ENCODE measurements at places on chromosomes 2 and 18.

DNA sequence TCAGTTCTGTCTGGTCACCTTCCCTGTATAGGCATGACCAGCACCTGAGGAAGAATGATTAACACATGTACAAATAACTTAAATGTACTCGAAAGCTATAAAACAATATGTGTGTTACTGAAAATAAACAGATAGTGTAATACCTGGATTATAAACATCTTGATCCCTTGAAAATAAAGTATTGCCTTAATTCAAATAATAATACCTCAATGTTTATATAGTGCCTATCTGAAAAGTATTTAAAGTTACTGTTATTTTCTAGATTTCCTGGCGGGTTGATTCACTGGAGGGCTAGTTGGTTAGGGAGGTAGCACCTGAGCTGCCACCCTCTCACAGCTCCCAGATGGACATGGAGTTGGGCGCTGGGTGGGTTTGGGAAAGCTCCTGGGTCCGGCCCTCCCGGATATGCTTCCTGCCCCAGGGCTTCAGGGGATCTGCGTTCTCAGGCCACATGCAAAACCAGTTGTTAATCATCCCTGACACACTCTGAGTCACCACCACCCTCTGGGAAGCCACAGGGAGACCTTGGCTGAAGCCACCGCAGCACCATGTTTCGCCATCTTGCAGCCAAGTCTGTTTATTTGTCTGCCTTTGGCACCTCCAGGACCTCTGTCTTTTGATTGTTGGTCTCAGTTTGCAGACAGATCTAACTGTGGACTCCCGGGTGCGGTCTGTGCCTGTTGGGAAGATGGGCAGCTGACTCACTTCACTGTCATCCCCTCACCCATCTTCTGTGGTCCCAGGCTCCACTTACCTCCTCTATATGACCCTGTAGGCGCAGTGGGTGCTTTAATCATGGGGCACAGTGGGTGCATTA is 35.3 kb downstream of the RAB31 start:
- no peak for DNase-seq

- DNase-seq, result no peak
Measured at GRCh38 chr2:14994721-14995120, 362.2 kb downstream of the LRATD1 start.

GRCh38 chr2:237455764-237456163 is 31.3 kb upstream of the MLPH start:
- DNase-seq, result no peak

DNA sequence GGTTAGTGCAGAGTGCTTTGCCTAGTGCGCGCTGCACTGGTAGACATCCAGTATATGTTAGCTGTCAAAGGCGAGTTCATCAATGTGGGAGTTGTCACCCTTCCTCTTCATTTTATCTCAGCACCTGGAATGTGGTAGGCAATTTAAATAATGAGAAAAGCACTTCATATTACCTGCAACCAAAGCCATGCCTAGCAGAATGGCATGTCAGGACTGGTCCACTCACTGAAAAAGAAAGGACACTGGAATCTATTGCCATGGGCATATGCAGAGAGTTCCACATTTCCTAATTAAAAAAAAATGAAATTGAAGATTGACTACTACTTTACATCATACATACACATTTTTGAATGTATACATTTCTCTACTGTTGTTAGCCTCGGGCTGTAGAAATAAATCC is 139.6 kb downstream of the PAX3 start:
- no peak for DNase-seq

DNA sequence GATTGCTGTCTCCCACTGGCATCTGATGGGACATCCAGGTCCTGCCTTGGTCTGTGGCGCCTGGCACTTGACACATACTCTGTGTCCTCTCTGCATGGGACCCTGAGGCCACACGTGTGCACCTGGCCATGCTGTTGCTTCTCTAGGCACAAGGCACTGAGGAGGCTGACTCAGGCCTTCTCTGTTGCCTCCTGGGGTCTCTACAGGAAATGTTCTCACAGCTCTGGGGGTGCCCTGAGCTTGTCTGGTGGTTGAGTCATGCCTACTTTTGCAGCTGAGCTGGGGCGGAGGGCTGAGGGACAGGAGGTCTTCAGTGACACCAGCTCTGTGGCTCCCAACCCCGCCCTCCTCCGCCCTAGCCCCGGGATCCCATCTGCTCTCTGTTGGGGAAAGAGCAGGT is 207.0 kb upstream of the HS6ST1 start:
- no peak for DNase-seq

GRCh38 chr2:28633204-28633603 is 118.4 kb upstream of the PPP1CB start:
- DNase-seq, result no peak

DNA sequence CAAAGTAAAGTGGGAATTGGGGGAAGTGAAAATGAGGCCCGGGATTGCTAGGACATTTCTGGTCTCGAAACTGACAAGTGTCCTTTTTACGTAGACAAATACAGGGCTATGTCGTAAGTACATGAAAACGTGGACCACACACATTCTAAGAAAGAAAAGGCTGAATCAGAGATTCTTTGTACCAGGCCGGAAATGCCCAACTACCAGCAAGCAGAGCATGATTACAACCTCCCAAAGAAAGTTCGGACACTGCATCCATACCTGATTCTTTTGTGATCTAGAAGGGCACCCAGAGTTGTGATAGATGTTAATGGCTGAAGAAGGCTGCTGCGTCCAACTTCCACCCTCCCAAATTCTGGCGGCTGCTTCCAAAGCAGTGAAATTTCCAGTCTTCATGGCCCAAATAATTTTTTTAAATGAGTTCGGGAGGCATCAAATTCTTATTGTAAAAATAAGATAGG is 1.7 kb downstream of the RBMS1 start:
- no peak for DNase-seq

DNA sequence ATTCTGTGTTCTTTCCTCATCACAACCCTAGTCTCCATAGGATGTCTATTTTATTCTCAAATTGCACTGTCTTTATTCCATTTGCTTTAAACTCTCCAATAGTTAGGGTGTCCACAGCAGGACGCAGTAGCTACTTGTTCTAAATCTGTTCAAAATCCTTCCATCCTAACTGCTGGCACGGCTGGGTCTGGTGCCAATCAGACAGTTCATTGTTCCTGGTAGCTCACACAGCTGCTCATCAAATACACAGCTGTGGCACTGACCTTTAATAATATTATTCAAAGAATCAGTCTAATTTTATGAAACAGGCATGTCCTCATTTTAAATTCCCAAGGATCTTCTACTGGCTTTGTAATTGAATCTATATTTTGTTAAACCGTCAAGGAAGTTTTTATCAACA is 59.7 kb upstream of the TMEFF2 start:
- no peak for DNase-seq

GRCh38 chr2:60840880-60841279 is 40.5 kb upstream of the REL start:
- no peak for DNase-seq

DNA sequence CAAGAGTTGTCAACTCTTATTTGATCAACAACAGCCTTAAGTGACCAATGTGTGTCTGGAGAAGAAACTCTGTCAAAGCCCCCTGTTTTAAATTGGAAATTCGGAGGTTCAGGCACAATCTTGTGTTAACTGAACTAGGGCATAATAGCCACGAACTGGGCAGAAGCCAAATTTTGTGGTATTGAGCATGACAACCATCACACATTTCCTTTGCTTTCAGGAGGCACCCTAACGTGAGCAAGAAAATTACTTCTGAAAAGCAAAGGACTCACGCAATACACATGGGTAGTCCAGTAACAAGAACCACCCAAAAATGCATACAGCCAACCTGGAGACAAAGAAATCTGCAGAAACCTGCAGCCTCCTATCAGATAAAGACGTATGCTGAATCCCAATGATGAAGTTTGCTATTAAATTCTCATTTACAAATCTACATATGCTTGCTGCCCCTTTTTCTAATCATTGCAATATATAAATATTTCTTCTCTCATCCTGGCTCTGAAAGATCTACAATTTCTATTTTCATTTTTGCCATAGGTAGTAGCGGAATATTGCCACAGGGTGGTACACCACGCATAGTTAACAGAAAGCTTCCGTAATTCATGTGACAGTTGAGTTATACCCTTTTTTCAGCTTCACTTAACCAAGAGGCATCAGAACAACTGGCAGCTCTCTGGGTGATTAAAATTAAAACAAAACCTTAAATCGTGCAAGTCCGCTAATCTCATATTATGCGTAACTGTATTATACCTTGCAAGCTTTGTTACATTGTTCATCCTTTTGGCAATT is 495.8 kb downstream of the NRXN1 start:
- no peak for DNase-seq

GRCh38 chr2:63675026-63675425 is 86.3 kb downstream of the MDH1 start:
- DNase-seq, result no peak

GRCh38 chr2:85550486-85550885 is 10.8 kb downstream of the GGCX start:
- no peak for DNase-seq

DNA sequence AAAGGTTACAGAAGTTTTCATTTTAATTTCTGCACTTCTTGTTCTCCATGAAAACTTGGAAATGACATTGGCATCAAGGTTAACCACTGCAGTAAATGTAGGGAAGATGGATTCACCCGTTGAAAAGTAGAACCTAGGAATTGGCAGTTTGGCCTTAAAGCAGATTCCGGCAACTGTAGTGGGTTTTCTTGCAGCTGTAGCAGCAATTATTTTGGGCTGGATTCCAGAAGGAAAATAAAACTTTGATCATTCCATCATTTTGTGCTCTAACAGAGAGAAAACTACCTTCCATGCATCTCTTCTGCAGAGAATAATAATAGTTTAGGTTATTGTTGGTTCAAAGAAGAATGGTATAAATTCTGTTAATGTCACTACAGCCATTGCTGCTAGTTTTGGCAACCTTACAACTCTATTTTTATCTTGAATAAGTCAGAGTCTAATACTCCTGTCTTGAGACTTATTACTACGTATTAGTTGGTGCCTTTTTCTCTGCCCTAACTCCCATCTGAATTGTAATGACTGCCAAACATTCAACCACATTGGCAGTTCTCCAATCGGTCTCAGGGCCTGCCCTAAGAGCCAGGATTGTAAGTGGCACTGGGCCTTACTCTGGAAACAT is 178.1 kb upstream of the PIEZO2 start:
- no peak for DNase-seq

Data from activated CD8-positive, alpha-beta memory T cell treated with anti-CD3 and anti-CD28 coated beads for 1 hour (primary cell).